ENCODE measurements at places on chromosomes 4 and X.
A peak's percentile ranks its signal among the peaks of the same experiment; 100 is the strongest.

DNA sequence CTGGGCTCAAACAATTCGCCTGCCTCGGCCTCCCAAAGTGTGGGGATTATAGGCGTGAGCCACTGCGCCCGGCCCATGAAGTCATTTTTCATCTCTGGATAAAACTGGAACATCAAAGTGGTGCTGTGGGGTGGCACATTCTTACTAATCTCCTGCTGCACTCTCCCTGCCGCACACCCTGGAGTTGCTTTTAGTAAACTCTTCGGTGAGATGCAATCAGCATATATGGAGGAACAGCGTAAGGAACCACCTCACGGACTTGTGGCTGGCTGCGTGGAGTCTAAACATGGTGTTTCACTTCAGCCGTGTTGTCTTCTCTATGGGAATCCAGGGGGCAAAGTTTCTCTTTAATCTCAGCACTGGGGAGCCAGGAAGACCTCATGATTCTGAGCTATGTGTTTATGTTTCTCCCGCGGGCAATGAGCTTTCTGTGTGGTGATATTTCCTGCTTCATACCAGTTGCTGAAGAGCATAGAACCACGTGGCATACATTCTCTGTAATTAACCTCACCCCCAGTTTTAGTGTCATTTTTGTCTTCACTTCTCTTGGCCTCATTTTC, 2.1 kb upstream of the RHOH start:
- DNase-seq = no peak

DNA sequence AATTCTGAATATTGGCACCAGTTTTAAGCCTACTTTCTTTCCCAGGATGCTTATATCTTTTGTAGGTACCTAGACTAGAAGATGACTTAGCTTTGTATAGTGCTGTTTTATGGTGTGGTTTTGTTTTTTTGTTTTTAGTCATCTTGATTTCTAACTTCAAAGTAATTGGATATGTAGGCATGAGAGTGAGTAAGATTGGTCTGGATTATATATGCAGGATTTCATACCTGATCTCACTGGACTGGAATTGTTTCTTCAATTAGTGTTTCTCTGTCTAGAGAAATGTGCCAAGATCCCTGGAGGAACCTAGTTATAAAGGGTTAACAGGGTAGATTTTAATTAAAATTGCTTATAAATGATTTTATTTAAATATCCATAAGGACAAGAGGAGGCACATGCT, 23.1 kb downstream of the NAP1L5 start:
- no peak for DNase-seq

DNA sequence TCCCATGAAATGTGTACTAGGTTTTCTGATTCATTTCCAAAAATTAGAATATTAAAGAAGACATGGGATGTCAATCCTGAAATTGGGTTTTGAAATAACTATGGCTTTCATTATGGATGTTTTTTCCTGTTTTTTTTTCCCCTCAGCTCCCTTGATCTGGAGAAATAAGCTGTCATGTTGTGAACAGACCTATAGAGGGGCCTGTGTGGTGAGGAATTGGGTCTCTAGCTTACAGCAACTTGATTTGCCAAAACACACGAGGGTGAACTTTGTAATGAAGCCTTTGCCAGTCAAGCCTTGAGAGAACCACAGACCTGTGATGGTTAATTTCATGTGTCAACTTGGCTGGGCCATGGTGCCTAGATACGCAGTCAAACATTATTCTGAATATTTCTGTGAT, 2413.6 kb downstream of the PCDH7 start:
- DNase-seq = no peak

- DNase-seq = no peak
These were observed 109.8 kb upstream of the HPGD start for GRCh38 chr4:174631901-174632758.

DNA sequence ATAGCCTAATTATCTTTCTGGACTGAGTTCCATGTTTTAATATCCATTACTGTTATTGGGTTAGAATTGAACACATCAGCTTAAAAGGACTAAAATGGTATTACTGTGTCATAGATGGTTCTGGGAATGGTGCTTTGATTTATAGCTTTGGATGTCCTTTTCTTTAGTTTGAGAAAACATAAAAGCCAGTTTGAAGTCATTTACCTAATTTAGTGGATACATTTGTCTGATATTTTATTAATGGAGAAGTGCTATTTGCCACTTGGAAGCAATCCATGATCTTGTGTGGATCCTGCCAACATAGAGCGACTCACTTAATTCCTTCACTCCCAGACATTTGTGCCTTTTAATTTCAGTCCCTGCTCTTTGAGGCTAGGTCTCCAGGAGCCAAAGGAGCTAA, 212.4 kb upstream of the PACRGL start:
- DNase-seq = no peak

DNA sequence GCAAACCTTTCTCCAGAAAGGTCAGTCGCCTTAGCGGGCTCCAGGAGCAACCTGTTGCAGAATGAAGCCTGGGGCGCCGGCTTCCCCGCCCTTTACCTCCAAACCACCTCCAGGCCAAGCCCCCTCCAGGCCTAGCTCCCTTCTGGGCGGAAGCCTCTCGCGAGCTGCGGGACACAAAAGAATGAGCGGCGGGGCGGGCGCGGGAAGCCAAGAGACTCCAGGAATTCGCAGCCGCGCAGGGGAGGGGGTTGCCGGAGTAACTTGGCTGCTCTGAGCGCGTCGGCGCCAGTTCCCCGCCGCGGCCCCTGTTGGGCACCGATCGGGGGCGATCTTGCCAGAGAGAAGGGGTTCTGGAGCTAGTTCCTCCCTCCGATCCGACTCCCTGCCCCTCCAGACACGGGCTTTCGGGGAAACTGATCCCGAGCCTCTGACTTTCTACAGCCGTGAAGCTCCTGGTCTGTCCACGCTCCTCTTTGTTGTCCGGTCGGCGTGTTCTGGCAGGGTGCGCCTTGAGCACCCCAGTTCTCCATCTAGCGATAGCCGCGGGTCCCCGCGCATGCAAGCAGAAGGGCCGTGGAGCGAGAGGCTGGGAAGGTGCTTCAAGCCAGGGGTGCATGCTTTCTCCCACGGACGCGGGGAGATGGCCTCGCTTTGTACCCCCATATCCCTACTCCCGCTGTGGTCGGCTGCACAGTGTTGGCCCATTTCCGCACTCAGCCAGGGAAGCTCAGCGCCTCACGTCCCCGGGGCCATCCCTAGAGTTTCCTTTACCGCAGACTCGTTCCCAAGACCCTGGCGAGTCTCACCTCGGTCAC, 1.2 kb downstream of the PROM1 start:
- no peak for DNase-seq

DNA sequence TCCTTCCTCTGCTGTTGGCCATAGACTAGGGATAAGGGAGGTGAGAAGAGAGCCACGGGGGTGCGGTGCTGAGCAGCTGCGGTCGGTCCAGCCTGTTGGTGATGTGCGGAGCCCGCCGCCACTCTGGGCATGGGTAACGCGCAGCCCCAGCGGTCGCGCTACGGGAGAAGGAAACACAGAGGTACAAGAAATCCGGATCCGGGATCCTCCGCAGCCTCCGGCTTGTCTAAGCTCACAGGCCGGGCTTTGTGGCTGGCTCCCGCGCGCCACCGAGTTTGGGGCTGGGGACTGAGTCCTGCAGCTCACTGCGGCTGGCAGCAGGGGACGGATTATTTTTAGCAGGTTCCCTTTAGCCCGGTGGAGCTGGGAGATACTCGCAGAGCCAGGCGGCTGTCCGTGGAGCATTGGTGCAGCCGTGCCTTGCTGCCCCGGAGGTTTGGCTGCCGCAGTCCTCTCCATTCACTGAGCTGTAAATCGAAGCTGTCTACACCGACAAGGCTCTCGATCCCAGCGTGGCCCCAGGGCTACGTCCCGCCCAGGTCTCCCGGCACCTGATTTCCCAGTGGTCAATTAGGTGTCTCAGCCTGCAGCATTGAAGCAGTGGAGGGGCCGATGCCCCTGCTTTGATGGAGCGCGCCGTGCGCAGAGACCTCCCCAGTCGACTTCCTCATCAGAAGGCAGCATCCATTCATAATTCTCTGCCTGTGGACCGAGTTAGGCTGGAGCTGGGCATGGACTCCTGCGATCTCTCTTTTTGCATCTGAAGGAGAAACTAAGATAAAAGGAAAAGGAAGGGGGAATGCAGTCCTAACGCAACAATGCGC, 81.9 kb upstream of the SCML1 start:
- DNase-seq = no peak

GRCh38 chr4:10173754-10174749, 57.5 kb upstream of the WDR1 start:
- no peak for DNase-seq

DNA sequence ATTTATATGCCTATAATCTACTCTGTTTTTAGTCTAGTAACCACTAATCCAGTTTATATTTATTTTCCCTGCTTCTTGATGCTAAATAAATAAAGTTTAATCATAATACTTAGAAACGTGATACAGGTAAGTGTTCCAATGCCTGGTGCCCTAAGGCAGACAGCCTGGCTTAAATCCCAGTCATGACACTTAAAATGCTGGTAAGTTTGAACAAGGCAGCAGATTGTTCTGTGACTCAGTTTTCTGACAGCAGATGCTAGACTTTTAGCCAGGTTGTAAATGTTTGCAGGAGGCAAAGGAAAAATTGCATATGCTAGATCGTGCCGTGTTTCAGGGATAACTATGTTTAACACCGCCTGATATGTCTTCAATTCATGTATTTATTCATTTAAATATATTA, 2661.6 kb downstream of the PCDH7 start:
- DNase-seq = peak; percentile 90

- DNase-seq = no peak
These were observed 53.5 kb downstream of the REELD1 start for GRCh38 chr4:146267826-146268225.

DNA sequence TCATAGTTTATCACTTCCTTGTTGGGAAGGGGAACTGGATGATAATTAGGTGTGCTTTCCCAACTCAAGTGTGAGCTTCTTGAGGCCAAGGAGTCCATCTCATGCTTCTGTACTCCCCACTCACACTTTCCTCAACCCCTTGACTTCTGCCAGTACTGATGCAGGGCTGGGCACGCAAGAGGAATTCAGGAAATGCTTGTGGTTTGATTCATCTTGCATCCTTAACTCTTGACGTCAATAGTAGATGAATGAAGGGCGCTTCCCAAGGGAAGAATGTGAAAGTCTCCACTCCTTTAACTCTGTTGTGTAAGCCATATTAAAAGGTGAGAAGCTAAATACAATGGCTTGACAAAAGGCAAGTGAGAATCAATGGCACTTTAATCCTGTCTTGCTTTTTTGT, 101.8 kb downstream of the AGTR2 start:
- no peak for DNase-seq

- no peak for DNase-seq
These were observed 30.9 kb downstream of the NIPAL1 start for GRCh38 chr4:48047421-48047844.

GRCh38 chr4:124631760-124632159, 80.8 kb downstream of the ANKRD50 start:
- no peak for DNase-seq

All from NCI-H2081 treated with DMSO at 0.1 percent for 48 hours (cell line).